ENCODE measurements at places on chromosomes 5 and 9.

- DNase-seq, result peak; percentile 76
Observed at GRCh38 chr5:76867827-76868693, 18.2 kb downstream of the S100Z start.

DNA sequence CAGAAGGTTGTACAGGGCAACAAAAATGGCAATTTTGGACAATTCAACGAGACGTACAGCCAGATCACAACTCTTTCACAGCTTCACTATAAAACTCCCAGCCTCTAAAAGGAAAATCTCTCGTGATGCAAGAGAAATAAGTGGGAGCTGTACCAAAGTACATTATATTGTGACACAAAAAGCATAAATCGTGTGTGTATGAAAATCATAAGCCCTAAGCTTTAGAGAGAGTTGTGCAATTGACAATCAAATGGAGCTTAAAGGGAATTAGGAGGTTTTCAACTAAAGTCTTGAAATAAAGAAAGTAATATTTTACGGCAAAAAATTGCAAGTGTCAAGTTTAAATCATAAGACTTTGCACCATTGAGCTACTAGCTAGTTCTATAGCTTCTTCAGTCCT lies 194.8 kb upstream of the TBCA start:
- no peak for DNase-seq

GRCh38 chr5:176664886-176665285 lies 17.6 kb downstream of the TSPAN17 start:
- DNase-seq, result no peak

- no peak for DNase-seq
Observed at GRCh38 chr9:135455401-135456030, 24.1 kb upstream of the PPP1R26 start.

- no peak for DNase-seq
Observed at GRCh38 chr5:56190497-56190896, 42.6 kb downstream of the ANKRD55 start.

- DNase-seq, result no peak
Observed at GRCh38 chr5:157336423-157336744, 70.5 kb downstream of the CYFIP2 start.

GRCh38 chr5:56712895-56713591 lies 102.3 kb upstream of the MAP3K1 start:
- DNase-seq, result no peak

- no peak for DNase-seq
Observed at GRCh38 chr9:69034071-69034470, 1.5 kb upstream of the FXN start.

- DNase-seq, result no peak
Observed at GRCh38 chr9:30932226-30932625, 1452.2 kb upstream of the ACO1 start.

- DNase-seq, result no peak
Observed at GRCh38 chr5:157793301-157793700, 49.8 kb downstream of the LSM11 start.

DNA sequence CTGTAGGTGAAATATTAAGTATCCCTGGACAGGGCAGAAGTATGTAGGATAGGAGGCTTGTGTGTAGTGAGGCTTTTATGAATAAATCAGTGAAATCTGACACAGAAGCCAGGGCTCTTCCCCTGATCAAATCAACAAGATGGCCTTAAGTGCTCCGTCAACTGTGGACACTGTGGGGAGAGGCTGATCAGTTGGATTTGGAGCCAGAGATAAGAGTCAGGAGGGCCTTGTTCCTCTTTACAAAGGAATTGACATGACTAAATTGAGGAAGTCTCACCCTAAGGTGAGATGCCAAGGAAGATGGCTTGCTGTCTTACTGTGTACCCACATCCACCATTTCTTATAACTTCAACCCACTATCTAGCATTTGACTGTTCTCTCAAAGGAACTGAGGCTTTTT lies 91.6 kb upstream of the PRRC1 start:
- no peak for DNase-seq

- no peak for DNase-seq
Observed at GRCh38 chr5:39478863-39479262, 54.1 kb upstream of the DAB2 start.

GRCh38 chr5:28603869-28604268 lies 1565.5 kb upstream of the CDH9 start:
- no peak for DNase-seq

DNA sequence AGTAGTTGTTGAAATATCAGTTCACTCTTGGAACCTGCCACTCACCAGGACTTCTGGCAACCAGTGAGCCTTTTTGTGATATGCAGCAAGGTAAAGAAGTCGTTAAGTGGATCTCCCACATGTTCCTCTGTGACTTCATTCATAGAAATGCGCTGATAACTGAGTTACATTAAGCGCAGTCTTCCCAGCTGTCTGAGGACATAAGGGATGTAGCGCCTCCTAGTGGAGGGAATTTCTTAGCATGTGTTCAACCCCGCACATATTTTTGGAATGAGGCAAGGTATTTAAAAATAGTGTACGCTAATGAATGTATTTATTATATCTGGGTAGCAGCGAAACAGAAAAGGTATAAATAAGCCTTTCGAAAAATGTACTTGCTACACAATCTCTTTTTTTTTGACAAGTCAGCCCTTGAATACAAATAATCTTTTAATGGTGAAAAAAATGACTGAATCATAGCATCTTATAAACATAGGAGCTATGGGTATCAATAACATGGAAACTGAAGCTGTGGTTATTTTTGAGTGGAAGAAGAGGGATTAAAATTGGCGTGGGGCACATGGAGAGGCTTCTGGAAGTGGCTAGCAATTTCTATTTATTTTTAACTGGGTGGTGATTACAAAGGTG lies 38.0 kb downstream of the PALM2AKAP2 start:
- DNase-seq, result peak; percentile 53

GRCh38 chr5:51487952-51488351 lies 104.7 kb downstream of the ISL1 start:
- no peak for DNase-seq

- DNase-seq, result peak; percentile 56
Observed at GRCh38 chr9:133403766-133404453, 13.9 kb downstream of the REXO4 start.

DNA sequence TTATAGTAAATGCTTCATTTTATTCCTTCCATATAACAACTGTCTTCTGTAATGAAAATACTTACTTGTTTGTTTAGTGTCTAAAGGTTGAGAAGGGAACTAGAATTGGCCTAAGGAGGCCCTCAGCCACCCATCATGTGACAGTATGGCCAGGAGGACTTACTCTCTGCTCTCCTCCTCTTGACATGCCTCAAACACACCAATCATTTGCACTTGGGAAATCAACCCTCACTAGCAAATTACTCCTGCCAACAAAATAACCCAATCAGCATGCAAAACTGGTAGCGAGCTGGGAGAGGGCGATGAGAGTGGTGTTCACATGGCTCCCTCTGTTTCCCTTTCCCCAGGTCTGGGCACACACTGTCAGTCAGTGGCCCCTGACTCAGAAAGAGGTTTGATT lies 58.6 kb upstream of the MEF2C start:
- no peak for DNase-seq

- DNase-seq, result no peak
Observed at GRCh38 chr9:4489919-4490704, at the start of gene SLC1A1. Gene SLC1A1 (plus strand): TSS chr9:4490468. CDS start chr9:4490680, 212 bp downstream.

DNA sequence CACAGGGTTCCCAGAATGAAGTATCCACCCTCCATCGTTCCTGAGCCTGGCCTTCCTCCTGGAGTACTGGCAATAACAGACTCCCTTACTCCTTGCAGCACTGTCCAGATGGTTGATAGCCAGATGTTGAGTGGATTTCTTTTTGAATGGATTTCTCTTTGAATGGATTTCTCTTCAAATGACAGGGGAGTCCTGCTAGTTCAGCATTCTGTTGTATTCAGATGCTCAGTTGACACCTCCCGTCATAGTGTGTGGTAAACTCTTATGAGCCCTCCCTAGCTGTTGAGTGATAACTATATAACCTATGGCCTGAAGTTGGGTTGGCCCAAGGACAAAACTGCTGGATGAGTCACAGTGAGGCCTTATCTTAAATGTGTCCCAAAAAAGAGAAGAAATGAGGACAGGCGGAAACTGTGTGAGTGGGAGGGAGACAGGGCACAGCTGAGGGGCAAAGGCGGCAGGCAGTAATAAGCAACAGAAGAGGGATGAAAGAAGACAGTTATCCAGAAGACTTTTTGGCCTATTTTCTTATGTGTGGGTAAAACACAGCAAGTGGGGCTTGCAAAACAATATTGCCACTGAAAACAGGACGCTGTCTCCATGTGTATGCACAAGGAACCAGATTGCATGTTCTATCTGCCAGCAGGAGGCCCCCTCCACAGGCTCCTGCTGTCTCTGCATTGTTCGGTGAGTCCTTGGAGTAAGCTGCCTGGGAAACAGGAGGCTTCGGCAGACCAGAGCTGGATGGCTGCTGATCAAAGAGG lies 209.5 kb upstream of the S1PR3 start:
- no peak for DNase-seq

- no peak for DNase-seq
Observed at GRCh38 chr9:79574136-79574535, 2.4 kb downstream of the TLE4 start.

DNA sequence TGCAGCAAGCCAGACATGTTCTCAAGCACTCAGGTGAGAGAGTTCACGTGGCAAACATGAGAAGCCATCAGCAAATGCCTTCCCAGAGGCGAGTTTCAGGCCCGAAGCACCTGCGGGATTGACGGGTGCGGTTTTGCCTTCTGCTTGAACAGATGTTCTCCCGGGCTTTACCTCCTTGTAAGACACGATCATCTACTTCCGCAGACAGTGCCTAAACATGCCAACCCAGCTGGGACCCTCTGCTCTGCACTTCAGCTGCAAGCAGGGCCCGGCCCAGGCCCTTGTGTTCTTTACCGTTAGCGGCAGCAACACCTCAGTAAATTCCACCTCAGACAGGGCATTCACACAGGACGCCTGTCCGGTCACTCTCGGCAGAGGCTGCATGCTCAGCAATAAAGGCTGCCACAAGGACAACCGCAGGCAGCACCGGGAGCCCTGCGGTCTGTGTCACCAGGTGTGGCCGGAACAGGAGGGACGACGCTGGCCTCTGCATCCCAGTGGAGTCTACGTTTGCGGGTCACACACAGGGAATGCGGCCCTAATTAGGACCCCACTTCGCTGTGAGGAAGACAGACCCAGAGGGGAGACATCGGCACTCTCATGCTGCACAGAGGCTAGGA lies 139.6 kb downstream of the ROR2 start:
- no peak for DNase-seq

DNA sequence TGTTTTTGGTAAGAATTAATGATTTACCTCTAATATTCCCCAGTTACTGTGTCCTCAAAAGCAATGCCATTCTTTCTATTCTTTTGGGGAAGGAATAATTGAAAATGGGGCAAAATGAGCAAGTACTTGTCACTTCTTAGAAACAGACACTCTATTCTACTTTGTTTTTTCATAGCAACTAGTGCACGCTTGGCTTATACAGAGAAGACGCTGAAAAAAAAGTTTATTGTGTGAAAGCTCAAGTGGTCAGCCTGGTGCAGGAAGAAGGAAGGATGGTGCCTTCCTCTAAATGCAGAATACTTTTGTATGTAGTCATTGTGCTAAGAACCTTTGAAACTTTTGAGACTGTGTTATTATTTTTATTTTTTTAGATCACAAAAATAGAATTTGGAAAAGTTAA lies 29.6 kb downstream of the ANKDD1B start:
- DNase-seq, result no peak
